ENCODE measurements at places on chromosomes 12 and 14. TPM values are rescaled to one million over a fixed set of nuclear protein-coding genes. Genes with fewer than 3 reads are reported as not detected.

DNA sequence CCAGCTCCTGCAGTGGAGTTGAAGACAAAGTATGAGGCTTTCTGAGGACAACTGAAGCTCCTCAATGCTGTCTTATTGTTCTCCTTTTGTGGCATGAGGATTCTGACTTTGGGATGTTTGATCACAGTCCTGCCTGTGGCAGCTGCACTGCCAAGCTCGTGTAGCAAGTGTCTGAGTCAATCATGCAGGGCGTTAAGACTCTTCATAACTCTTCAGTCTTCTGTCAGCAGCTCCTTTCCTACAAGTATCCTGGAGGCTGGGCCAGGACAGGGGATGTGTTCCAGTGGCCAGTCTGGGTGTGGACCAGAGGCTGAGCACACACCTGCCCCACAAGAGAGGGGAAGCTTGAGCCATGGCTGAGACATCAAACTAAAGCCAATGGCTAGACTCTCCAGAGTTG lies 94.3 kb downstream of the PELI2 start:
- peaks cover 9% of the 10 kb centered on the region for H3K4me1 ChIP-seq
- DNase-seq = no peak
- H3K4me3 ChIP-seq = no peak overlapping the region
- H3K36me3 ChIP-seq = no peaks in the 10 kb centered on the region
- no peak overlapping the region for H3K27ac ChIP-seq

The METTL17 gene
- 97.5 TPM for total RNA-seq

DNA sequence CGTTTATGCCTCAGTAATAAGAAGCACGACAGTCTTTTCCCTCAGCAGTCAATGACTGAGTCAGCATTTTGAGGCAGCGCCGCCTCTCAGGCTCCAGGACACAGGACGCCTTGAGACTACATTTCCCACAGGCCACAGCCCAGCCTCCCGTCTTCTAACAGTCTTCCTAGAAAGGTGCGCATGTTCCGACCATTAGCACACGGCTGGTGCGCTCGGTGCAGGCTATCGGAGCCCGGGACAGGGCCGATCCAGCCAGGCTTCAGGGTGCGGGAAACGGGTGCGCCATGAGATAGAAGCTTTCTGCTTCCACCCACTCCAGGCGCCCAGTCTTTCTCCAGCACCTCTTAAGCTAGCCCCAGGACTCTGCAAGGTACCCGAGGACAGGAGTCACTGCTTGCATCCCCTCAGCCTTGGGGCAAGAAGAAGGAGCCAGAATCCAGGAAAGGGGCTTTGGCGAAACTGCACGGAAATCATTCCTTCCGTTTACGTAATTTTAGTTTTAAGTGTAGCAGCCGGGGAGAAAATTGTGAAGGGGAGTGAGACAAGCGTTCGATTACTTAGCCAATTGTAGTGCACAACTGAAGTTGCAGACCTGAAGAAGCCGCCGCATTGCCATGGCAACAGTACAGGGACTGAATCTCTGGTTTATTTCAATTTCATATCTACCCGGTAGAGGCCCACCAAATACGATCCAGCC lies 54.0 kb downstream of the ZNF641 start:
- H3K4me3 ChIP-seq = peak overlapping the region; percentile 58
- H3K27ac ChIP-seq = no peak overlapping the region

The TAS2R9 gene
- not detected for total RNA-seq

The KRT73 gene
- total RNA-seq = 0.91 TPM

The KRT75 gene
- not detected for total RNA-seq

The OVCH1 gene
- not detected for total RNA-seq

- DNase-seq = no peak
- no peaks in the 10 kb centered on the region for H3K27me3 ChIP-seq
- no peak overlapping the region for H3K4me3 ChIP-seq
- H3K27ac ChIP-seq = no peak overlapping the region
Observed at GRCh38 chr14:64191756-64192155, 102.4 kb downstream of the ESR2 start.

DNA sequence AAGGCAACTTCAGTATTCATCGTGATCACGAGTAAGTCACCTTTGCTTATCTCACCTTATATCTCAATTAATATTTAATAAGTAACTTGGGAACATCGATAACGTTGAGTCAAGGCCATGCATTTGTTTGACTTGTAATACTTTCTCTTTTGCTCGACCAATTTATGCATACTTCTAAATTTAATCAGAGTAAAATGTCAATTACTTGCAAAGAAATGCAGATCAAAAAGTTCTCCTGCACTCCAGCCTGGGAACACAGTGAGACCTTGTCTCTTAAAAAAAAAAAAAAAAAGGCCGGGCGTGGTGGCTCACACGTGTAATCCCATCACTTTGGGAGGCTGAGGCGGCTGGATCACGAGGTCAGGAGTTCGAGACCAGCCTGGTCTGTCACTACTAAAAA lies 11.8 kb upstream of the HIP1R start:
- H3K36me3 ChIP-seq = no peaks in the 10 kb centered on the region
- H3K4me1 ChIP-seq = peaks cover 2% of the 10 kb centered on the region
- no peak overlapping the region for H3K27ac ChIP-seq
- peaks cover 3% of the 10 kb centered on the region for H3K27me3 ChIP-seq
- no peak overlapping the region for H3K4me3 ChIP-seq
- DNase-seq = no peak

DNA sequence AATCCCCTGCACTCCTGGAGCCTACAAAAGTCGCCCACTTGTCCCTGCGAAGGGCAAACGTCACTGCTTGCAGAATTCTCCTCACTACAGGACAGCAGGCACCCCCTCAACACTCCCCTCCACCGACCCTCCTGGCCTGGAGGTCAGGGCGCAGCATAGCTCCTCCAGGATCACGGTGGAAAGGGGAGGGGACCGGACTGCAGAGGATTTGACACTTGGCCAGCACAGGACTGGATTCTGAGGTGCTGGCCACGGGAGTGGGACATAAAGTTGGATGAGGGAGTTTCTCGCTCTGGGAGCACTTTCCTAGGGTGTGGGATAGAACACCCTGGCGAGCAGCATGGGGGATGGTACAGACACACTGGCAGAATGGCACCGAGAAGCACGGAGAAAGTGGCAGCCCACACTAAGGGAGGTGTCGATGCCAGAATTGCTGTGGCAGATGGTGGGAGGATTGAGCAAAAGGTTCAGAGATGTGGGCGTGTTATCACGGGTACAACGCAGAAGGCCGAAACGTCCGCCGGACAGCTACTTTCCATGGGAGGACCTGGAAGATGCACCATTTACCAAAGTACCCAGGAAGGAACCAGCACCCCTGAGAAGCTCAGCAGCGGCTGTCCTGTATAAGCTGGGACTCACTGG lies 51.4 kb upstream of the DIO3 start:
- no peaks in the 10 kb centered on the region for H3K36me3 ChIP-seq
- no peak overlapping the region for H3K4me3 ChIP-seq
- no peak overlapping the region for H3K27ac ChIP-seq
- no peak for DNase-seq
- no peaks in the 10 kb centered on the region for H3K4me1 ChIP-seq

DNA sequence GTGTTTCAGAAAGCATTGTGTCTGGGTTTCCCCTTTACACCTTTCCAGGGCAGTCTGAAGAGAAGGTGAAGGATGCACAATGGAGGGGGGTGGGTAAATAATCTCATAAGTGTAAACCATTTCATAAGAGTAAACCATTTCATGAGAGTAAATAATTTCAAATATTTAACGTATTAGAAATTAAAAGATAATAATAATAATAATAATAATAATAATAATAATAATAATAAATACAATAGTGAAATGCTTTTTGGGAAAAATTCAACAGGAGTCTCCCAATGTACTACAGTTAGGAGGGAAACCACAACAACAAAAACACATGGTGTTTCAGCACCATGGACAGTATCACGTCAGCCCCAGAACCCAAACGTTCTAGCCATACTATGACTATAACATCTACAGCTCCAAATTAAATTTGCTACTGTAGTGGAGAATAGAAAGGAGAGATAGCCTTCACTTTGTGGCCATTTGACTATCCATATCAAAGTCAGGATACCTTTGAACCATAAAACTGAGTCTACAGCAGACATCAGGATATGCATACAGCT lies 691.8 kb downstream of the BCL11B start:
- H3K27ac ChIP-seq = no peak overlapping the region
- DNase-seq = peak; percentile 51
- H3K36me3 ChIP-seq = no peaks in the 10 kb centered on the region
- no peaks in the 10 kb centered on the region for H3K27me3 ChIP-seq

- no peaks in the 10 kb centered on the region for H3K36me3 ChIP-seq
- H3K27me3 ChIP-seq = peaks cover 5% of the 10 kb centered on the region
- H3K4me1 ChIP-seq = peaks cover 9% of the 10 kb centered on the region
- H3K27ac ChIP-seq = no peak overlapping the region
- H3K4me3 ChIP-seq = no peak overlapping the region
- no peak for DNase-seq
Observed at GRCh38 chr12:6080149-6081045, 44.1 kb downstream of the VWF start.

The KRT6B gene
- not detected for total RNA-seq

The TSHR gene
- total RNA-seq = not detected

GRCh38 chr14:95981965-95982364 lies 57.2 kb upstream of the C14orf132 start:
- no peak for DNase-seq
- no peak overlapping the region for H3K27ac ChIP-seq
- H3K27me3 ChIP-seq = peaks cover 15% of the 10 kb centered on the region

DNA sequence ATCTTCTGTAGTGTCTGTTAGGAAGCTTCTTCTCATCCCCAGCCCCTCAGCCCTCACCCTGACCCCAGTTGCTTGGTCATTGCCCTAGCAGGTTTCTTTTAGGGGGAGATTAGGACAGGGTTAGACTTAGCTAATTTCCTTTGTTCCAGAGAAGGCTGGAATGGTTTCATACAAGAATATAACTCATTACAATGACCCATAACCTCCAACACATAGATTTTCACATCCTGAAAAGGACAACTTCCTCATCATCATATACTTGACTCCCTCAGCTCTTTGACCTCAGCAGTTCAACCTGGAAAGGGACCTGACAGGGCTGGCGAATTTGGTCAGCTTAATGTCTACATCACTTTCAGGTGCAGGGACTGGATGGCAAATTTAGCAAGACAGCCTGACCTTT lies 8.0 kb upstream of the BHLHE41 start:
- no peak overlapping the region for H3K27ac ChIP-seq
- no peak overlapping the region for H3K4me3 ChIP-seq
- no peaks in the 10 kb centered on the region for H3K36me3 ChIP-seq
- no peaks in the 10 kb centered on the region for H3K4me1 ChIP-seq

The CHD8 gene
- total RNA-seq = 116 TPM

- H3K27ac ChIP-seq = peak within 1 kb of the TSS; percentile 88
- H3K4me1 ChIP-seq = peaks cover 44% of the 10 kb centered on the region
- peaks cover 13% of the 10 kb centered on the region for H3K36me3 ChIP-seq
- H3K27me3 ChIP-seq = no peaks in the 10 kb centered on the region
- DNase-seq = no peak
Observed at GRCh38 chr14:105486163-105486973, at the start of gene CRIP1. Gene CRIP1 (plus strand): TSS chr14:105486886. CDS start chr14:105487260, 374 bp downstream.

DNA sequence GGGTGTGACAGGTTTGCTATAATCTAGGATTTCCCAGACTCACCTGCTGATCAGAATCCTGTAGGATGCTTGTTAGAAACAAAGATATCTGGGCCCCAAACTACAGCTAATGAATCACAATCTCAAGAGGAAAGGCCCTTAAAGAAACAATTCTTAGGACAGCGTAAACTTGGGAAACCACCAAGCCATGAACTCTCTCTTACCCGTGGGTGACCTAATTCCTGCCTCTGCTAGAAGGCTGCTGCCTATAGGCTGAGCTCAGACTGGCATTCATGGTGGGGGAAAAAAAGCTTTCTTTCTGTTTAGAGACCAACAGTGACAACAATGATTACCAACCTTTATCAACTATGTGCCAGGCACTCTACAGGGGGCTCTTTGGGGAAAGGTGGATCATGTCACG lies 213.9 kb upstream of the FKBP4 start:
- H3K27me3 ChIP-seq = peaks cover 19% of the 10 kb centered on the region
- H3K36me3 ChIP-seq = no peaks in the 10 kb centered on the region
- H3K27ac ChIP-seq = no peak overlapping the region
- DNase-seq = no peak
- no peaks in the 10 kb centered on the region for H3K4me1 ChIP-seq
- H3K4me3 ChIP-seq = no peak overlapping the region

The CLEC4E gene
- not detected for total RNA-seq

DNA sequence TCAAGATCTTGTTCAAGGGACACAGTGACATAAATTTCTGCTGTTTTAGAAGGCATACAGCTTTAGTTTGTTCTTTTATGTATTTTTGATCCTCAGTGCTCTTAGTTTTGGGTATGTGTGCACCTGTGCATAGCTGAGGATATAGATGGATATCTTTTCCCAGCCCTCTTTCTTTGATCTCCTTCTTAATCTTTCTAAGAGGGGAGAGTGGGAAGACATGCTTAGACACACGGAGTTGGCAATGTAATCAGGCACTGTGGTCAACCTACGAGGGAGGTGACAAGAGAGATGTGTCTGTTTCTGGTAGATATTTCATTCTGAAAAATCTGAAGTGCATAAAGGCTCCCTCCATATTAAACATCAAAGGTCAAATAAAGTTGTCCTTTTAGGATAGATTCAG lies 340.6 kb downstream of the TMEM132D start:
- no peak for DNase-seq
- H3K27me3 ChIP-seq = no peaks in the 10 kb centered on the region
- peaks cover 7% of the 10 kb centered on the region for H3K4me1 ChIP-seq
- H3K27ac ChIP-seq = no peak overlapping the region
- no peak overlapping the region for H3K4me3 ChIP-seq
- H3K36me3 ChIP-seq = no peaks in the 10 kb centered on the region

The DLST gene
- total RNA-seq = 108 TPM

- no peak overlapping the region for H3K4me3 ChIP-seq
- no peak for DNase-seq
- H3K27ac ChIP-seq = no peak overlapping the region
- H3K36me3 ChIP-seq = no peaks in the 10 kb centered on the region
- H3K27me3 ChIP-seq = peaks cover 6% of the 10 kb centered on the region
- no peaks in the 10 kb centered on the region for H3K4me1 ChIP-seq
Observed at GRCh38 chr14:69844171-69844570, 35.0 kb upstream of the SMOC1 start.

The CMA1 gene
- 0.82 TPM for total RNA-seq

- no peak for DNase-seq
- H3K27me3 ChIP-seq = no peaks in the 10 kb centered on the region
- no peak overlapping the region for H3K27ac ChIP-seq
- no peak overlapping the region for H3K4me3 ChIP-seq
- peaks cover 72% of the 10 kb centered on the region for H3K36me3 ChIP-seq
Observed at GRCh38 chr14:73909681-73910080, 23.0 kb downstream of the ZNF410 start.

- H3K4me3 ChIP-seq = no peak overlapping the region
- no peaks in the 10 kb centered on the region for H3K36me3 ChIP-seq
- peaks cover 3% of the 10 kb centered on the region for H3K27me3 ChIP-seq
- H3K4me1 ChIP-seq = peaks cover 10% of the 10 kb centered on the region
- no peak for DNase-seq
Observed at GRCh38 chr12:45580356-45580969, 149.0 kb upstream of the ARID2 start.

- H3K4me3 ChIP-seq = no peak overlapping the region
- H3K36me3 ChIP-seq = peaks cover 38% of the 10 kb centered on the region
- H3K27ac ChIP-seq = peak overlapping the region; percentile 36
- no peak for DNase-seq
- H3K27me3 ChIP-seq = no peaks in the 10 kb centered on the region
Observed at GRCh38 chr12:113314121-113314529, 20.8 kb downstream of the SLC8B1 start.

The TOMM20L gene
- total RNA-seq = not detected

All from activated CD8-positive, alpha-beta T cell treated with anti-CD3 and anti-CD28 coated beads, Interleukin-2, amount 10 ng/mL, durations not matched to agents 7 days and 5 days (primary cell).